Activated T-cell treated with anti-CD3 and anti-CD28 coated beads, Interleukin-2, amount 50 U/mL, for 1 hour (primary cell): ENCODE measurements at places on chromosomes 12 and 14.

GRCh38 chr12:133105620-133106019 lies 24.5 kb downstream of the ZNF891 start:
- no peak for DNase-seq

DNA sequence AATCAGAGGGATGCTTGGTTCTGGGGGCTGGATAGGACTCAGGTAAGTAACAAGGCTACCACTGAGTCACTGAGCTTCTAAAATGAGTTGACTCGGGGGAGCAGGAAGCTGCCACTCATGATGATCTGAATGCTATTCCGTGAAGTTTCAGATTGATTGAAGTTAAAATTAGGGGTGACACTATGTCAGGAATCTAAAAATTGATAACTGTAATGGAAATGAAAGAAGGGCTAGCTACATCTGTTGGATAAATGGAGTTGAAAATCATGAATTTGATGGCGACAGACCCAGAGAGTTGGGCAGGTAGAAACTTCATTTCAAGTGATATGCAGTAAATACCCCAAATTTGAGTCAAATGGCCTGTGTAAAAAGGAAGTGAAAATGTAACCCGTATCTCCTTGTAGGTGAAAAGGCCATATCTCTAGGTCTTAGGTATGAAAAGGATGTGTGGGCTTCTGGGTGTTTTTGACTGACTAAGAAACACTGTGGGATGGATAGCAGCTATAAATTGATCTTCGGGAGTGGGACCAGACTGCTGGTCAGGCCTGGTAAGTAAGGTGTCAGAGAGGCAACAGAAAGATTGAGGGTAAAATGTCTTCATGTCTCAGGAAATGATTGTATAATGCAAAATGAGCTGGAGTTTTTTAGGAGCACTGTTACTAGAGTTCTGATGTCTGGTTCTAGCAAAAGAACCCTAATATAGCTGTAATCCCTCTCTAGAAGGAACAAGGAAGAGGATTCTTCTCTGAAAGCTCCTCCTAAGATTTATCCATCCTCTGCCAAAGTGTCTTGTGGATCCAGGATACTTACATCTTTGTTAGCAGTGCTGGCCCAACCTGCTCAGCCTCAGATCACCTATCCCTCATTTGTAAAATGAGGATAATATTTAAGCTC lies 57.3 kb downstream of the DAD1 start:
- no peak for DNase-seq

DNA sequence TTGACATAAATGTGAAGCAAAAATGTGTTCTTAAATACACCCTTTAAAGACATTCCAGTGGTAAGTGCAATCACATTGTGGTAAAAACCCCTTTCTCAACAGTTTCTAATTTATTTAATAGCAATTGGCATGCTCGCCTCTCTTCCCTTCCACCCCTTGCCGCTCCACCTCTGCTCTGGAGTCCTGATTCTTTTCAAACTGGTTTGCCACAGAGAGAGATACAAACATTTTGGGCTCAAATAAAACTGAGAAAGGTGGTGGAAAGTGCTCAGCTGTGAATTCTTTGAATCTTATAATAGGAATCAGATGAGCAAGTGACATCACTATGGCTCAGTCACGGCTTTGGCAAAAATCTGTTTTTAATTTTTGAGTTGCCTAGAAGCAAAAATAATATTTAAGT lies 993.9 kb downstream of the GALC start:
- DNase-seq, result no peak

- no peak for DNase-seq
Observed at GRCh38 chr14:55979096-55979495, 139.1 kb upstream of the PELI2 start.

- DNase-seq, result no peak
Observed at GRCh38 chr14:68689511-68689910, 103.4 kb downstream of the ZFP36L1 start.

DNA sequence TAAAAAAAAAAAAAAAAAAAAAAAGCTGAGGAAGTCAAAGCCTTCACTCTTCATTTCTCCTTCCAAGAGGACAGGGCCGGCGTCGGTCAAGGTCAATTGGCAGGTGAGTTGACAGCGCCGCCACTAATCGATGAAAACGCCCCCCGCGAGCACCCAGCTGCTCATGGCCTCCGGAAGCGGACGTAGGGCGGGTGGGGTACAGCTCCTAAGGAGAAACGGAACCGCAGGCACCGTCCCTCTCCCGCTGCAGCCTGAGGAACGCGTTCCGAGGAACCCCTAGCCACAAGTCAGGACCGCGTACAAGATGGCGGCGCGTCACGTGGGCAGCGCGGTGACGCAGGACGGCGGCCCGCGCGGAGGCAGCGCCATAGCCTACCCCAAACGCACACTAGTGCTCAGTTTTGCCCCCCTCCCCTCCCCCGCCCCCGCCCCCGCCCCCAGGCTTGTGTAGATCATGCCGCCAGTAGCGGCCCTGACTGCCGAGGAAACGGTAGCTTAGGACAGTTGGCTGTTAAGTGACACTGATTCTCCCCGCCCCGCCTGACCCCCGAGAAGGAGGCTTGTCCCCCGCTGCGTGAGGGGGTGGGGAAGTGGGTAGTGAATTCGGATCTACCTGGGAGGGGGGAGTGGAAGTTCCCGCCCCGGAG lies at the start of gene ATF1:
Gene ATF1, plus strand, starts transcription at position 463 of the 647 bp plus-strand sequence. CDS start 16,045 bp downstream, outside the sequence.
- peak; percentile 89 for DNase-seq

GRCh38 chr12:42589465-42590329 lies at the start of gene PRICKLE1:
Gene PRICKLE1, minus strand, starts transcription at chr12:42589746. Its CDS starts 117,230 bp downstream, at chr12:42472516.
- DNase-seq, result no peak

- no peak for DNase-seq
Observed at GRCh38 chr12:122063694-122064024, 14.9 kb upstream of the MLXIP start.

- DNase-seq, result no peak
Observed at GRCh38 chr14:40436551-40436950, 1004.3 kb upstream of the FBXO33 start.

- DNase-seq, result no peak
Observed at GRCh38 chr14:52443506-52443905, 108.8 kb downstream of the TXNDC16 start.

GRCh38 chr12:57273516-57273915 lies 22.5 kb upstream of the STAC3 start:
- DNase-seq, result no peak

DNA sequence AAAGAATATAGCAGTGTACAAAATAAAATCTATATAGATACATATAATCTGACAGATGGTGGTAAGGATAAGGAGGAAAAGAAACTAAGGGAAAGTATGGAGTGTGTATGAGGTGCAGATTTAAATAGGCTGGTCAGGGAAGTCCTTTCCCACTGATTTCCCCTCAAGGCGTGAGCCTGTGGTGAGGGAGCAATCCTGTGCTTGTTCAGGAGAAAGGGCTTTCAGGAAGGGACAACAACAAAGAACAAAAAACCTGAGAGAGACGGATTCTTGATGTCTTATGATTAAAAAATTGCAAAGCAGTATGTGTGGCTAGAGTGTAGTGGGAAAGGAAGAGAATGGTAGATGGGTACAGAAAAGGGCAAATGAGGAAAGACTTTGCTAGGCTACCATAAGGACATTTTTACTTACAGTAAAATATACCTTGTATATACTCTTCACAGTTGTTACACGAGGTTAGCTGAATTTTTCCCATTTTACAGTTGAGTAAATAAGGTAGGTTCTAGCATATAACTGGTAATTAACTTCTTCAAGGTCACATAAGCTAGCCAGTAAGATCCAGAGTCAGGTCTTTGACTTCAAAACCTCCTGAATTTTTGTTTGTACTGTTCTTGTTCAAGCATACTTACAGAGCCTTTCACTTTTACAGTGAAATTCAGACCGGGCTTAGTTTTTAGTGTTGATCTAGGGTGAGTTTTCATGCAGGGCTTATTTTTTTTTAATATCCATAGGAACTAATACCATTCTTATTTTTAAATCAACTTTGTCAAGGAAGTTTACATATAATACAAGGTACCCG lies 15.6 kb downstream of the CNOT2 start:
- DNase-seq, result no peak

- no peak for DNase-seq
Observed at GRCh38 chr12:55470088-55470829, at the start of gene OR6C70. Gene OR6C70, minus strand, starts transcription at chr12:55470138. Its CDS starts 0 bp downstream, at chr12:55470138.

DNA sequence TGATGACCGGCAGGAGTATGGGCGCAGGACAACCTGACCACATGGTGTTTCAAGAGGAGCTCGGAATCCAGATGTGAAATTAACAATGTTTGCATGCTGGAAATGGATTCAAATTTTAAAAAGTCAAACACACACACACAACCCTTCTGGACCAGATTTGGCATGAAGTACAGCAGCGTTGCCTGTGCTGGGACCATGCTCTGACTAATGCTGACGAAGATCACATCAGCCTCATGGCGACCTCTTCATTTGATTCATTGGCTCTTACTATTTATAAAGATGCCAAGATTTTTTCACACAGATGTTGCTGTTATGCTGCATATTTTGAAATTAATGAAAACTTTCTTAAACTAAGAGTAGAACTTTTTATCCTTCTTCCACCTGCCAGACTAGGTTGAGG lies 926.6 kb upstream of the TMEM132C start:
- no peak for DNase-seq

GRCh38 chr12:128052331-128052730 lies 214.6 kb upstream of the TMEM132C start:
- no peak for DNase-seq

DNA sequence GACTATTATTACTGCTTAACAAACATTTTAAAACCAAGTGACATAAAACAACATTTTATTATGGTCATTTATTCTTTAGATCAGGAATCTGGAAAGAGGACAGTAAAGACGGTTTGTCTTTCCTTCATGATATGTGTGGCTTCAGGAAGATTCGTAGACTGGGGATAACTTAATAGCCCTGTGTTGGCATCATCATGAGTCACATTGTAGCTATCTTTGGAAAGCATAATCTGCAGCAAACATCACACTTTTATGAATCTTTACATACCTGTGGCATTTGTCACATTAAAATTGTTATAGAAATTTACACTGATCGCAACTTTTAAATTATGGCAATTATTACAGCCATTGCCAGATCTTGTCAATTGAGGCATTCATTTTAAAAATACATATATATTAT lies 397.1 kb downstream of the NOVA1 start:
- DNase-seq, result no peak

DNA sequence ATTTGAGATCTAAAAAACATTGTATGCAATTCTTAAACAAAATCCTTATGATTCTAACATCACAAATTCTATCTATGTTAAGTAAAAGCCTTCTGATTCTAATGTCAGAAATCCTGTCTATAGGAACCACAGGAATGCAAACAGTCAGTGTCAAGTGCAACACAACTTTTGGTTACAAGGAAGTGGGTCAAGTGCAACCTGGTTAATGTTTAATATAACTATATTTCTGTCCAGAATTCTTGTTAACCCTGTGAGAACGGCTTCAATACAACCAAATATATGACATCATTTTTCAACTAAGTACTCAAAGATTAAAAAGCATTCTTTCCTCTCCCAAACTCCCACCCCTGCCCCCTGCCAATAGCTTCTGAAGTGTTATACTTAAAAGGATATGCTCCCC lies 107.9 kb upstream of the PLEKHA5 start:
- no peak for DNase-seq

- DNase-seq, result no peak
Observed at GRCh38 chr14:93895023-93895604, 32.0 kb upstream of the FAM181A start.

- DNase-seq, result no peak
Observed at GRCh38 chr12:10205220-10205807, 7.4 kb upstream of the GABARAPL1 start.

- DNase-seq, result no peak
Observed at GRCh38 chr12:85755760-85756159, 80.4 kb downstream of the RASSF9 start.

DNA sequence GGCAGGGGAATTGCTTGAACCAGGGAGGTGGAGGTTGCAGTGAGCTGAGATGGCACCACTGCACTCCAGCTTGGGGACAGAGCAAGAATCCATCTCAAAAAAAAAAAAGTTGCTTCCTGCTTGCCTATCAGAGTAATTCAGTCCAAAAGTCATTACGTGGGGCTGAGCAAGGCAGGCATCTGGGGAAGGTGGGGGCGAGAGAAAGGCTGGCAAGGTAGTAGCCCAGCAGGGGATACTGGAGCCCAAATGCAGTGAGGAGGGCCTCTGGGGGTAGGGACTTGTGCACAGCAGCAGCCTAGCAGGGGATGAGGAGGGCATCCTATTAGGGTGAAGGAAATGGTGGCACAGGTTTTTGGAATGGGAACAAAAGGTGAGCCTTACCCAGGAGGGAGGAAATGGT lies 7.1 kb downstream of the ETFRF1 start:
- no peak for DNase-seq

GRCh38 chr12:127126260-127126628 lies 1140.7 kb upstream of the TMEM132C start:
- no peak for DNase-seq

- no peak for DNase-seq
Observed at GRCh38 chr12:47032644-47033043, 46.8 kb upstream of the PCED1B start.

- no peak for DNase-seq
Observed at GRCh38 chr14:100839681-100840111, 13.8 kb downstream of the MEG3 start.

DNA sequence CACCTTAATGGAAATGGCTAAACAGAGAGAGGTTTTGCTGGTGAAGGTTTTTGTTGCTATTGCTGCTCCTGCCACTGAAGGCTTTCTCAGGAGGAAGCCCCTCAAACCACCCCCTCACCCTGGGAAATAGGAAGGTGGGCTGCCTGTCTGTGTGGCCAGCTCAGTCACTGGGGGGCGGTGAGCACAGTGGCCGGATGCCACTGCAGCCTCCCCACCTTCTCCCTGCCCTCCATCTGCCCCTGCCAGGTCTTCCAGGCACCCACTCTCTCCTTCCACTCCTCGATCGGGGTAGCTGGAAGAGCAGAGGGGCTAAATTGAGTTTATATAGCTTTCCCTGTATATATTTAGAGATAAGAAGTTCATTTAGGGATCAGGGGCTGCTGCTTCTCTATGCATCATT lies 80.8 kb downstream of the PAPOLA start:
- no peak for DNase-seq

- DNase-seq, result no peak
Observed at GRCh38 chr12:49783917-49784676, 42.7 kb downstream of the TMBIM6 start.

DNA sequence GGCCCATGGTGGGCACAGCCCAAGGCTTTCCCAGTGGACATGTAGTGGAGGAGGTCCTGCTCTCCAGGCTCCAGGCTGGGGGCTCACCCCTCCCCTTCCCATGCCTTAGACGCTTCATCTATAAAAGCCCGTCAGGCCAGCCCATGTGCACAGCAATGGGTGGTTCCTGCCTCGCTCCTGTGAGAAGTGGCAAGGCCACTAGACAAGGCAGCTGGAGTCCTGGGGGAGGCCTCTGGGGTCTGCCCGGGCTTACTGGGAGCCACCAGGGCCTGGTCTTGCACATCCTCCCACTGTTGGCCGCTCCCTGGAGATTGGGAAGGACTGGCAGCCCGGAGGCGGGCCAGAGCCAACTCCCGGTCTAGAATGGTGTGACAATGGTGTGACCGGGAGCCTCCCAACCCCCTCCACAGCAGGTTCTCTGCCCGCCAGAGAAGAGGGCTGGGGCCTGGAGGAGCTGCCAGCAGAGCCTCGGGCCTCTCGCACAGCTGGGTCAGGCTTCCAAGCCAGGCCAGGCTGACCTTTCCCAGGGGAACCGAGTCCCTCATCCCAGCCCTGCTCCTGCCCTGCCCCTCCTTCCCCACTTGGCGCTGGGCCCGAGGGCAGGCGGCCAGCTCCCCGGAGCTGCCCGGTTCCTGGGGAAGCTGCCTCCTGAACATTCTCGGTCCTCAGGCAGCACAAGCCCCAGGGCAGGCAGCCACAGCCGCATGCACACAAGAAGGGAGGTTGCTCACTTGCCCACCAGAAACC lies 97.9 kb downstream of the RFLNA start:
- no peak for DNase-seq

GRCh38 chr14:68552075-68552474 lies 240.8 kb downstream of the ZFP36L1 start:
- no peak for DNase-seq
